Muscle of leg (tissue), 16 donors: ENCODE measurements at places on chromosomes 4 and X. TPM values are rescaled to one million over a fixed set of nuclear protein-coding genes. Genes with fewer than 3 reads are reported as not detected.

DNA sequence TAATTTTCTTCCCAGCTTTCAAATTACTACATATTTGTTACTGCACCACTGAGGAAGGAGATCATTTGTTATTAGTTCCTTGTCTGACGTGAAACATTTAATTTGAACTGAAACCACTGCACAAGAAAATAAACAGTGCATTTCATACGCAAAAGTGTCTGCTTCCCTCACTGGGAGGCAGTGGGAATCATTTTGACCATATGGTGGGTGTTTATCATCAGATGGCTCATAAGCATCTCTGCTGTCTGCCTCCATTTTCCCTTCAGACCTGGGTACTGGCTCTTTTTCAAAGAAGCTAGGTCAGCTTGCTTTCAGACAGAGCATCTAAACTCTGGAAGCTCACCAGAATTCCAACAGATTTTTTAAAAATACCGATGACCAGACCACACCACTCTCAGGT, 135.2 kb downstream of the PCDH19 start:
- no peak for DNase-seq

GRCh38 chr4:43843501-43843900, 605.1 kb downstream of the KCTD8 start:
- DNase-seq = no peak

DNA sequence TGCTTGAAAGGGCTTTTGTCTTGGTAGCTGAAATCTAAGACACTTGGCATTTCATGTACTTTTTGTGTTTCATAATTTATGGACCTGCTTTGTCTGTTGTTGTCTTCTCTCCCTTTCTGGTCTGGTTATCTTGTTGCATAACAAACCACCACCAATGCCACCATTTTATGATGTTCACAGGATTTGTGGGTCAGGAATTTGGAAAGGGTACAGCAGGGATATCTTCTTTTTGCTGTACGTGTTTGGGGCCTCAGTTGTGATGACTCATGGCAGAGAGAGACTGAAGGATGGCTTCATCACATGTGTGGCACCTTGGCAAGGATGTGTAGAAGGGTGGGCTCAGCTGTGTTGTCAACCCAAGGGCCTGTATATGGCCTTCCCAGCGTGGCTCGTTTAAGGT, 35.2 kb downstream of the KDM6A start:
- no peak for DNase-seq

DNA sequence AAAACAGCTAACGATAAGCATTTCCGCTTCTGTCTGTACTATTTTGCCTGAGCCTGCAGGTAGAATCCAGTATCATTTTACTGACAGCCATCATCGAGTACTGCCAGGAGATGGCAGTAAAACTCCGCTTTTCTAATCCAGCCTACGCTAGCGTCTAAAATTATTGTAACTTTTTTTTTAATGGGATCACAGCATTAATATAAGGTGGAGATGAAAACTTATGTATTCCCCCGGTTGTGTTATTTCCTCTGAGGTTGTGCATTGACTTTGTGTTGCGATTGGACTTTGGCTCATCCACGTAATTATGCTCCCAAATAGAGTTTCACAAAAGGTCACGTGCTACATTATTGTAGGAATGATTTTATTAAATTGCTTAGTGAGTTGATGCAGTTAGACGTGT, 248.1 kb downstream of the C4orf33 start:
- DNase-seq = peak; percentile 64

- no peak for DNase-seq
Observed at GRCh38 chrX:47572773-47573340, 9.4 kb upstream of the TIMP1 start.

CLIC2 gene
- 4.8 TPM for polyA plus RNA-seq

GRCh38 chrX:143058120-143058519, 32.4 kb downstream of the SPANXN4 start:
- DNase-seq = peak; percentile 37

OFD1 gene
- 18.0 TPM for polyA plus RNA-seq

DNA sequence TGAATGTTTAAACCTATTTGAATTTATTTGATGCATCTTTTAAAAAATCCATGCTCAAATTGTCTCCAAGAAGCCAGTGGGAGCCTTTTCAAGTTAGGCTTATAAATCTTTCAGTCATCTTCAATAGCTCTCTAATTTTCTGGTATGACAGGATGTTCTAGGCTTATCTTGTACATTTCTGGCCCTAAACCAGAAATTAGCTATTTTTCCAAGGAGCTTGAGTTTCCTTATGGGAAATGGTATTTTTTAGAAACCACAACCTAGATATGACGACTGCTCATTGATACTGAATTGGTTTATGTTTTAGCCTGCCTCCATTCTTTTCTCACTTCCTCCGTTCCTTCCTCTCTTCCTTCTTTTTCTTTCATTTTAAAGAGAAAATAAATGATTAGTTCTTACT, 172.3 kb downstream of the SPRY1 start:
- DNase-seq = no peak

UCHL1 gene
- 27.2 TPM for polyA plus RNA-seq

DNA sequence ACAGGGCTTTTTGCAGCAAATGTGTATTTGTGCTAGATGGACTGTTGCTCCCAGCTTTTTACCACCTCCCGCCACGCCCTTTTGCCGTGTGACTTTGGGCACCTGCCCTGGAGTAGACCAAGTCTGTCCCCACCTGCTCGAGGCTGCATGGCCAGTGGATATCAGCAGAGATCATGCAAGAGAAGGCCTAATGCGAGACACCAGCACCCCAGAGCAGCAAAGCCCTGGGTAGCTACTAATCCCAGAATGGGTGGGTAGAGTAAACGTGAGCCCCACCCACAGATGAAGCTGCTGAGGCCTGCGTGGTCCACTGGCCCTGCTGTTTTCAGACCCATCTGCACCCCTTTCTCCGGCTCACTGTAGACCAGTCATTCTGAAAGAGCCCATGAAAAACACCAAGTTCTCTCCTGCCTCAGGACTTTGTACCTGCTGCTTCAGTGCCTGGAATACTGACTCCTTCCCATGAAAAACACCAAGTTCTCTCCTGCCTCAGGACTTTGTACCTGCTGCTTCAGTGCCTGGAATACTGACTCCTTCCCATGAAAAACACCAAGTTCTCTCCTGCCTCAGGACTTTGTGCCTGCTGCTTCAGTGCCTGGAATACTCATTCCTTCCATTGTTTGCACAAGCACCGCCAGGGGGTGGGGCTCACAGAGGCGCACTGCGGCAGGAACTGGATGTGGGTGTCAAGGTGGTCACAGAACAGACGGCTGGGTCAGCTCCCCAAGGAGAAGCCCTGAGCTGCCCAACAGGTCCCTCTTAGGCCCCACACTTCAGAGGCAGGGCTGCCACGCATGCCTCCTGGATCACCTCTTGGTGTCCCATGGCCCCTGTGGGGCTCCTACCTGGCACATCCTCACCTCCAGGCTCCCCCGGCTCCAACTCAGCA, 5.1 kb upstream of the TNIP2 start:
- DNase-seq = no peak

CYLC1 gene
- not detected for polyA plus RNA-seq

DNA sequence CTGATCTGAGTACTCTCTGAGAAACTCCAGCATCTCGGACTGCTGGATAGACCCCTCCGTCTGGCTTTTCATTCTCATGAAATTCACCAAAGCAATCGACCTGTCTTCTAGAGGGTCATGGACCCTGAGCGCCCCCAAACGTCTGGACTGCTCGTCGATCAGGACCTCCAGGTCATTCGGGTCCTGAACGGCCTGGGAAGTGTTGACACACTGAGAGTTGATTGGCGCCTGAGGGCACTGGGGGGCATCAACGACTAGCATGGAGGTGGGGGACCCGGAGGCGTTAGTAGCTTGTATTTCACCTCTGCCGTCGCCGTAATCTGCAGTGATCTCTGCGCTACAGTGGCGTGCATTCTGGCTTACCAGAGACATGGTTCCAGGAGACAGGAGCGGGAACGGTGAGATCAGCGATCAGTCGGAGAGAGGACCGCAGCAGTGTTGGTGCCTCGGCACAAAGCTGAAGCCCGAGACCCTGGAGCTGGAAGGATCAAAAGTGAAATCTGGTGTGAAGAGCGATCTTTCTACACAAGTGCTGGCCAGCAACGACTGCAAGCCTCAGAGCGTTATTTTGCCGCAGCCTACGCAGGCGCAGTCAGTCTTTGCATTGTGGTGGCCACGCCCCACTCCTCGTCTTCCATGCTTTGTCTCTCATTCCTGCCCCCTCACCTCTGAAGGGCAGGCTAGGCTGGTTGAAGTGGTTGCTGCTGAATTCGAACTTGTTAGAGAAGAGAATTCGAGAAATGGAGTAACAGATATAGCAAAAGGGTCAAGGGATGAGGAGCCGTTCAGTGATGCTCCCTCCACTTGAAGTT, at the start of gene MAGEE2:
Gene MAGEE2 (minus strand): TSS at position 575 of the 812 bp plus-strand sequence. CDS start 203 bp downstream, at position 372.
- DNase-seq = peak; percentile 31

DNA sequence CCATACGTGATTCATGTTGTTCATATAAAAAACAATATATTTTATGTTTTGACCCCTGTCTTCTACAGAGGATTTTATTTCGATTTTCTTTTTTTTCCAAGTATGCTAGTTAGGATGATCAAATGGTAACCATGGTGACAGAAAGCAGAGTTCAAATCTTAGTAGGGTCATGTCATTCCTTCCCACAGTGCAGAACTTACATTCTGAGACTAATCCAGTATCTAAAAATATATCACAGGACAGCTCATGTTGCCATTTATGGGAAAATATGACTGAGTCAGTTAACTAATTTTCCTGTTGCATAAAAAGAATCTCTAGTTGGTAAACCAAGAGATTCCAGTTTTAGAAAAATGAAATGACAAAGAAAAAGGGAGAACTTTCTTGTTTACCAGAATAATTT, 209.5 kb downstream of the PARM1 start:
- peak; percentile 18 for DNase-seq

DNA sequence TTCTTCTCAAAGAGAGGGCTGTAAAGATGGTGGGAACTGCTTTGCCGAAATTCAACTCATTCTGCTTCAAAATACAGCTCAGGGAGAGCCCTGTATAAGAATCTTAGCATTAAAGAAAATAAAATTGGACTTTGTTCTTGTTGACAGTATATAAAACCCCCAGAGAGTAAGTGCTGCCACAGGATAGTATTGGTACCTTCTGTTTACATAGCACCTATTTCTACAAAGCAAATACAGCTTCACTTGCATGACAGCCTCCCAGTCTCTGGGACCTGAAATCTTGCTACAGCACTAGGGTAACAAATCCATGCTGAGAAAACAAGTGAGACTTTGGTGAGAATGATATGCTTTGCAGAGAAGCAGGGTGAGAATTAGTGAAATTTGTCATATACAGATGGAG, 428.6 kb downstream of the ADGRL3 start:
- DNase-seq = no peak

VGLL1 gene
- 0.16 TPM for polyA plus RNA-seq

DNA sequence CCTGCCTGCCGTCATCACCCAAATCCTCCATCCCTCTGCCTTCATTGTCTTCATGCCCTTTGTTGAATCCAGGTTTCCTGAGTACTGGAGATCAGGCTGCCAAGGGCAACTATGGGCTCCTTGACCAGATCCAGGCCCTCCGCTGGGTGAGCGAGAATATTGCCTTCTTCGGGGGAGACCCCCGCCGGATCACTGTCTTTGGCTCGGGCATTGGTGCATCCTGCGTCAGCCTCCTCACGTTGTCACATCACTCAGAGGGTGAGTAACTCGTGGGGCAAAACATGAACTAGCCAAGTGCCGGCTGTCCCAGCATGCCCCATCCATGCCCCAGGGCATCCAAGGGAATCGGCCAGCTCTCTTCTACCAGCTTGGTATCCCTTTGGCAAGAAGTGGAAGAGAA, 19.4 kb downstream of the NLGN3 start:
- DNase-seq = no peak

GRCh38 chr4:106854569-106855351, 181.4 kb downstream of the DKK2 start:
- DNase-seq = peak; percentile 27

GUCY1A1 gene
- 13.8 TPM for polyA plus RNA-seq

GABRG1 gene
- polyA plus RNA-seq = not detected

GRCh38 chrX:155148724-155149537, 67.3 kb upstream of the VBP1 start:
- DNase-seq = peak; percentile 9

GRCh38 chr4:2944586-2945526, 18.4 kb downstream of the NOP14 start:
- DNase-seq = no peak

DNA sequence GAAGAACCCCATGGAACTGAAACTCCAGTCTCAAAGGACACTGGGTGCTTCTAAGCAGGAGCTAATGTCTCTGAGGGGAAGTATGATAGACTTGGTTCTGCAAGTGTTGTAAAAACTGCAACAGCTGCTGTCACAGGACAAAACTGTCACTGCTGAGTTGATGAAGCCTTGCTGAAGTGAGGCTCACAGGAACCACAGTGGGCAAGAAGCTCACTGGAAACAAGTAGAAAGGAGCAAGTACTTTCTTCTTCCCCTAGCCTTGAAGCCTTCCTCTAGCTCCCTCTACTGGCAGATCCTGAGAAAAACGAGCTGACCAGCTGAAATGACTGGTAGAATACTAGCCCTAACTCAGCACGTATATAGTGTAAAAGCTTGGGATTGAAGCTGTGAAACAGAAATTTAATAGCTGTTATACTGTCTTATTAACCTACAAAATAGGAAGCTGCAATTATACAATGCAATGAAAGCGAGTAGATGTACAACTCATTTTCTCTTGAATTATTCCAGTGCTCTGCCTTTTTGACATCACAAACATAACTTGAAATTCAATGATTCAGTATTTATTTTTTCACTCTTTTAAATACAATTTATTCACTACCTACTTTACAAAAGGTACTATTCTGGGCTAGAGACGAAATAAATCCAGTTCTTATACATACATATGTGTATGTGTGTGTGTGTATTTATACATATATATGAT, 91.4 kb downstream of the GABRB1 start:
- DNase-seq = peak; percentile 69

SPARCL1 gene
- polyA plus RNA-seq = 425 TPM

GRCh38 chr4:151983854-151984253, 223.0 kb upstream of the GATB start:
- no peak for DNase-seq

DNA sequence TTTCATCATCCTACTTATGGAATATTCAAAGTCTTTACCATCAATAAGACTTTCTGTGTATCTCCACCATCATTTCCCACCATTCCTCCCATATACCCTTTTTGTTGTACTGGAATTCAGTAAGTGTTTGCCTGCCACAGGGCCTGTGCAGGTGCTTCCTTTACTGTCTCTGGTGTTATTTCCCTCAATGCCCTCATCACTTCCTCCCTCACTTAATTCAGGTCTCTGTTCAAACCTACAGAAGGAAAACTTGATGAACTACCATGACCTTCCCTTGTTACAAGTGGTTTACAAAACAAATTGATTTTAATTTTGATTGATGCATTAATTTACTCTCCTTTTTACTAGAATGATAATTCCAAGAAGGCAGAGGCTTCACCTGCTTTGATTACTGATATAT, 159.5 kb upstream of the FAT4 start:
- DNase-seq = peak; percentile 30
